T-cell (primary cell): ENCODE measurements at places on chromosomes 1 and 21.

DNA sequence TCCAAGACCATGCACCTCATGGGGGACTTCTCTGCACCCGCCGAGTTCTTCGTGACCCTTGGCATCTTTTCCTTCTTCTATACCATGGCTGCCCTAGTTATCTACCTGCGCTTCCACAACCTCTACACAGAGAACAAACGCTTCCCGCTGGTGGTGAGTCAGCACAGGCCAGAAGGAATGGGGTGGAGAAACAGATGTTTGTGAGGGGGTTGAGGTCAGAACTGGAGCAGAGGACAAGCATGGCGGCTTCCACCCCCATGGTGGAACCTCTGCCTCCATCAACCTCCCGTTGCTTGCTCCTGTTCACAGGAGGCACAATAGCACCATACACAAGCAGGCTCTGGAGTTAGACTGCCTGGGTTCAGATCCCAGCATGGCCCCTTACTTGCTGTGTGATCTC is 6.9 kb upstream of the ATXN7L2 start:
- H3K36me3 ChIP-seq: no peaks in the 10 kb centered on the region
- H3K27me3 ChIP-seq: peaks cover 49% of the 10 kb centered on the region
- H3K27ac ChIP-seq: no peak overlapping the region
- no peak overlapping the region for H3K4me3 ChIP-seq

- H3K4me1 ChIP-seq: peaks cover 17% of the 10 kb centered on the region
- no peaks in the 10 kb centered on the region for H3K27me3 ChIP-seq
- no peaks in the 10 kb centered on the region for H3K36me3 ChIP-seq
- no peak for DNase-seq
- peak overlapping the region; percentile 21 for H3K4me3 ChIP-seq
Observed at GRCh38 chr1:66247415-66248208, 286.3 kb upstream of the SGIP1 start.

DNA sequence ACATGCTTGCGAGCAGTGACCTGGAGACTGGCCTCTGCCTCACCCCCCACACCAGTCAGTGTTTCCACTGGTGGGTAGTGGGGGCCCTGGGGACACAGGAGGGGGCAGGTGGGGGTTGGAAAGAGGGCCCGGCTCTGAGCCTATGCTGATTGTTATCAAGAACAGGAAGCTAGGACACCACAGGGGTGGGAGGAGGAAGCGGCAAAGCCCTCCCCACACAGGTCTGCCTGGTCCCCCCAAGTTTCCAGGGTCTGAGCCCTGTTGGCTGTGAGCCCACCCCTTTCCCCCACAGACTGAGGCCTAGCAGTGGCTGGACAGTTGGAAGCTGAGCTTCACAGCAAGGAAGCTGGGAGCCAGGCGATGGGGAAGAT is 1.6 kb upstream of the PTPN7 start:
- peaks cover 98% of the 10 kb centered on the region for H3K4me1 ChIP-seq
- H3K27ac ChIP-seq: peak overlapping the region; percentile 95
- no peaks in the 10 kb centered on the region for H3K27me3 ChIP-seq
- no peak for DNase-seq
- H3K36me3 ChIP-seq: peaks cover 13% of the 10 kb centered on the region

DNA sequence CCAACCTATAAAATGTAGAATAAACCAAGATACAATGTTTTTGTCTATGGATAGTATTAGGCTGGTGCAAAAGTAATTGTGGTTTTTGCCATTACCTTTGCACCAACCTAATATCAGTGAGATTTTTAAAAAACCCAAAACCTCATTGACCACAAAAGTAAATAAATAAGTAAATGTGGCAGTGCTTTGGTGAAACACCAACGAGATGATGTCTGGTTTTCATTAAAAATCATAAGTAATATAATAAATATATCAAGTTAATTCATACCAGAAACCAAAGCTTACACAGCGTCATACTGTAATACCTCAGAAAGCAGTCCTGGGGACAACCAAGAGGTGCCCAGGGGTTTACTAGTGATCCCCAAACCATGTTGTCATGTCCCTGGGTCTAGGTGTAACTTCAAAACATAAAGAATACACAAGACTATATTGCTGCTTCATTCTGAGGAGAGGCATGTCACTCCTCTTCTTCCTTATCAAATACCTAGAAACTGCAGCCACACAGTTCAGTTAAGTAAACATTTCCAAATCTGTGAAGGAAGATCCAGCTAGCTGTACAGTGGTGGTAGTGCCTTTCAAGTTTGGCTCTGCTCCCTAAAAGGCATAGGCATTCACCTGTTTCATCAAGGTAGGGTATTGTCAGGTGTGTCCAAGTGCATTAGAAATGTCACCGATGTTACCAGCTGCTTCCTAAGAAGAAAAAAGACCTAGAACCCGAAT is 51.6 kb upstream of the ZC3H11B start:
- no peak overlapping the region for H3K4me3 ChIP-seq
- H3K27me3 ChIP-seq: no peaks in the 10 kb centered on the region
- no peaks in the 10 kb centered on the region for H3K36me3 ChIP-seq
- no peak overlapping the region for H3K27ac ChIP-seq

DNA sequence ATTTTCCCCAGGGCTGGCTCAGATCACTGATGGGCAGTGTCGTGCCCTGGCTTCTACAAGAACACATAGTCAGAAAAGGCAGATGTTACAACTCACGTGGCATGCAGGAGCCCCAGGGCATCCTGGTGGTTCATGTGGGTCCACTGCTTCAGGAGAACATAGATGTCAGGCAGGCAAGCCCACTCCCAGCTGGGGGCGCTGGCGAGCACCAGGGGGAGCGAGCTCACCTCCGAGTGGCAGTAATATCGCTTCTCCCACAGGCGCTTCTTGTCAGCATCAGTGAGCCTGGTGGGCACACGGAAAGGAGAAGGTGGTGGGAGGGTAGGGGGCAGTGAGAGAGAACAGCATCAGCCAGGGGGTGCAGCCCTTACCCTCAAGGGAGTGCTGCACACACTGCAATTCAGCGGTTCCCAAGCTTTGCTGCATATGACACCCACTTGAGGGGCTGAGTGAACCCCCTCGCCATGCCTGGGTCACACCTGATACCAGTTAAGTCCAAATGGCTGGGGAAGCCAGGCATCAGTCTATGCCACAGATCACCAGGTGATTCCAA is 34.3 kb upstream of the PPP1R15B start:
- H3K36me3 ChIP-seq: peaks cover 2% of the 10 kb centered on the region
- peaks cover 5% of the 10 kb centered on the region for H3K4me1 ChIP-seq
- H3K4me3 ChIP-seq: no peak overlapping the region
- H3K27me3 ChIP-seq: no peaks in the 10 kb centered on the region

GRCh38 chr1:84859866-84860265 is 33.1 kb downstream of the LPAR3 start:
- H3K27ac ChIP-seq: no peak overlapping the region
- no peak overlapping the region for H3K4me3 ChIP-seq
- no peaks in the 10 kb centered on the region for H3K36me3 ChIP-seq
- no peak for DNase-seq
- H3K27me3 ChIP-seq: no peaks in the 10 kb centered on the region

GRCh38 chr1:28682840-28683239 is 14.3 kb downstream of the GMEB1 start:
- H3K27ac ChIP-seq: no peak overlapping the region
- no peak for DNase-seq
- H3K4me1 ChIP-seq: no peaks in the 10 kb centered on the region

DNA sequence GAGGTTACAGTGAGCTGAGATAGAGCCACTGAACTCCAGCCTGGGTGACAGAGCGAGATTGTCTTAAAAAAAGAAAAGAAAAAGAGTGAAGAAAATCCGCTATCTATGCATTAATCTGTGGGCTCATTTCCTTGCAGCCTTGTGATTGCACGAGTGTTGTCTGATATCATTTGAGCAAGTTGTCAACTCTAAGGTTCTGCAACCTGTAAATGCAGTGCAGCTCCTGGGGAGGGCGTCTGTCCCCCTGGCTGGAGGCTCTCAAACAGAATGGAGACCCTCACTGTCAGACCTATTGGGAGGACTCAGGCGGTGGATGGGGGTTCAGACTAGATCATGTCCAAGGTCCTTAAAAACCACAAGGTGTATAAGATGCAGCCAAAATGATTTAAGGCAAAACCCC is 6.2 kb downstream of the CORT start:
- H3K27ac ChIP-seq: no peak overlapping the region
- H3K4me3 ChIP-seq: no peak overlapping the region
- H3K36me3 ChIP-seq: no peaks in the 10 kb centered on the region
- DNase-seq: no peak

GRCh38 chr1:205665201-205666045 is 14.9 kb downstream of the SLC45A3 start:
- no peaks in the 10 kb centered on the region for H3K36me3 ChIP-seq
- no peaks in the 10 kb centered on the region for H3K4me1 ChIP-seq
- no peak for DNase-seq
- peaks cover 43% of the 10 kb centered on the region for H3K27me3 ChIP-seq
- no peak overlapping the region for H3K27ac ChIP-seq

- no peaks in the 10 kb centered on the region for H3K4me1 ChIP-seq
- H3K27ac ChIP-seq: no peak overlapping the region
- H3K36me3 ChIP-seq: no peaks in the 10 kb centered on the region
- no peak overlapping the region for H3K4me3 ChIP-seq
Observed at GRCh38 chr1:65103807-65104206, 44.2 kb upstream of the AK4 start.

GRCh38 chr1:217599154-217599553 is 31.7 kb downstream of the GPATCH2 start:
- no peak overlapping the region for H3K4me3 ChIP-seq
- H3K36me3 ChIP-seq: no peaks in the 10 kb centered on the region
- DNase-seq: no peak
- no peak overlapping the region for H3K27ac ChIP-seq
- H3K4me1 ChIP-seq: no peaks in the 10 kb centered on the region

GRCh38 chr21:21715266-21715969 is 717.2 kb downstream of the NCAM2 start:
- no peak overlapping the region for H3K4me3 ChIP-seq
- H3K36me3 ChIP-seq: no peaks in the 10 kb centered on the region
- H3K4me1 ChIP-seq: no peaks in the 10 kb centered on the region
- no peak for DNase-seq
- H3K27me3 ChIP-seq: no peaks in the 10 kb centered on the region

GRCh38 chr1:39957299-39958015 is 2.5 kb downstream of the MFSD2A start:
- no peaks in the 10 kb centered on the region for H3K27me3 ChIP-seq
- no peak overlapping the region for H3K27ac ChIP-seq
- H3K36me3 ChIP-seq: no peaks in the 10 kb centered on the region
- DNase-seq: no peak
- H3K4me3 ChIP-seq: no peak overlapping the region

DNA sequence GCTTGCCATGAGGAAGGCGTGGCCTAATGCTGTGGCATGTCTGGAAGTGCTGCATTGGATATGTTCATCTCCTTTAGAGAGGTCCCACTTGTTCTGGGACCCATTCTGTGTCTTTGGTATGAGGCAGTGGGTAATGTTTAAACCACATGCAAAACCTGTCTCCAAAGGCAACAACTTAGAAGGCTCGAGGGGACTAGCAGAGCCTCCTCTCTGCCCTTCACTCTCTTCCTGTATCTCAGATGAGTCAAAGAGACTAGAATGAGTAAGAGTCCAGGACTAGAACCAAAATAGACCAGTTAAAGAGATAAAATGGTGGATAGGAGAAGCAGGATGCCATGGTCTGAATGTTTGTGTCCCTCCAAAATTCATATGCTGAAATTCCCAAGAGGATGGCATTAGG is 220.8 kb upstream of the KIAA0040 start:
- no peaks in the 10 kb centered on the region for H3K27me3 ChIP-seq
- H3K4me1 ChIP-seq: no peaks in the 10 kb centered on the region
- no peaks in the 10 kb centered on the region for H3K36me3 ChIP-seq
- no peak overlapping the region for H3K27ac ChIP-seq
- H3K4me3 ChIP-seq: no peak overlapping the region

GRCh38 chr21:34883491-34884271 is 165.4 kb downstream of the RUNX1 start:
- no peaks in the 10 kb centered on the region for H3K36me3 ChIP-seq
- no peak overlapping the region for H3K27ac ChIP-seq
- peaks cover 42% of the 10 kb centered on the region for H3K4me1 ChIP-seq
- H3K4me3 ChIP-seq: no peak overlapping the region
- H3K27me3 ChIP-seq: no peaks in the 10 kb centered on the region

DNA sequence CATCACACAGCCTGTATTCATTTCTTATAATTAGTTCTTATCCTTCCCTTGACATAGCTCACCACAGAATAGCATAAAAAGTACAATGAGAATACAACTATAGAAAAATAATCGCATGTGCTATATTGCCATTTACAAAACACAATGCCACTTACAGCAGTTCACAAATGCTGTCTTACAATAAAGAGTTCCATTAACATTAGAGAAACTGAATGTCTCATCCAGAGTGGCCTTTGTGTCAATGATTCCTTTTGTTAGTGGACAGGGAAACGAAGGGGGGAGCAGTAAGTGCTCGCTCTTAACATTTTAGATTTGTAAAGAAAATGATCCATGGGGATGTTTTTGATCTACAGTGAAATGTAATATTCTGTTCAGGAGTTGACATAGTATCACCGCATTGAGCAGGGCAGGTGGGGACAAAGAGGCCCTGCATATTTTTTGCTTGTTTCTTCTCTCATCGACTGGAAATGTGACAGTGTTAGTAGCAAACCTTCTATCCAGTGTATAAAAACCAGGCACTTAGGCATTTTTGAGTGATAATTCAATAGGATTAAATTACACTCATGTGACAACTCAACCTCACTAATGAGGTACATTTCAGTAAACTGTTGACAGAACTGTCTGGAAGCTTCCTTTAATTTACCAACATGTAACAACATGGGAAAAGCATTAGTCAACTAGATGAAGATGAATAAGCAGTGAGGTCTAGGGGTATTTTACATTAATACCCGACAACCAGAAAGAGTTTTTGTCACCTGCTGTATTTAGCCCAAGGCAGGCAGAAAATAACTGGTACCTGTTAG is 35.6 kb upstream of the RRP15 start:
- H3K27ac ChIP-seq: no peak overlapping the region
- no peak for DNase-seq
- no peaks in the 10 kb centered on the region for H3K4me1 ChIP-seq
- no peaks in the 10 kb centered on the region for H3K27me3 ChIP-seq
- no peaks in the 10 kb centered on the region for H3K36me3 ChIP-seq

DNA sequence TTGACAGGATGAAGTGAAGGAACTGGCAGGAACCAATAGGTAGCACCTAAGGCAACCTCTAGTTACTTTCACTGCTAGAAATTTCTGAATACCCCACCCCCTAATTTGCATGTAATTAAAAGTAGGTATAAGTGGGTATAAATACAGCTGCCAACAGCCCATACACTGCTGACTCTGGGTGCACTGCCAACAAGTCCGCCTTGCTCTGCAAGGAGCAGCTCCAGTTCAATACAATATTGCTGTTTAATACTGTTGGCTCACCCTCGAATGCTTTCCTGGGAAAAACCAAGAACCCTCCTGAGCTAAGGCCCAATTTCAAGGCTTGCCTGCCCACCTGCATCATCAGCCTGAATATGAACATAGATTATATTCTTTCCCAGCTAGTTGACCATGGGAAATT is 981.9 kb downstream of the ADGRL2 start:
- no peak overlapping the region for H3K27ac ChIP-seq
- no peak overlapping the region for H3K4me3 ChIP-seq
- H3K27me3 ChIP-seq: no peaks in the 10 kb centered on the region
- peaks cover 3% of the 10 kb centered on the region for H3K4me1 ChIP-seq
- no peak for DNase-seq

GRCh38 chr1:62941780-62942179 is 157.8 kb downstream of the ATG4C start:
- no peaks in the 10 kb centered on the region for H3K27me3 ChIP-seq
- no peaks in the 10 kb centered on the region for H3K36me3 ChIP-seq
- H3K4me1 ChIP-seq: no peaks in the 10 kb centered on the region
- no peak overlapping the region for H3K4me3 ChIP-seq
- no peak for DNase-seq
- no peak overlapping the region for H3K27ac ChIP-seq
